ENCODE measurements at places on chromosomes 1 and 21.

- no peak for DNase-seq
Measured at GRCh38 chr1:95028954-95029353, 43.8 kb downstream of the ALG14 start.

- no peak for DNase-seq
Measured at GRCh38 chr21:15241997-15242736, 177.4 kb upstream of the NRIP1 start.

GRCh38 chr1:181396171-181396670 is 87.1 kb upstream of the CACNA1E start:
- DNase-seq = no peak

DNA sequence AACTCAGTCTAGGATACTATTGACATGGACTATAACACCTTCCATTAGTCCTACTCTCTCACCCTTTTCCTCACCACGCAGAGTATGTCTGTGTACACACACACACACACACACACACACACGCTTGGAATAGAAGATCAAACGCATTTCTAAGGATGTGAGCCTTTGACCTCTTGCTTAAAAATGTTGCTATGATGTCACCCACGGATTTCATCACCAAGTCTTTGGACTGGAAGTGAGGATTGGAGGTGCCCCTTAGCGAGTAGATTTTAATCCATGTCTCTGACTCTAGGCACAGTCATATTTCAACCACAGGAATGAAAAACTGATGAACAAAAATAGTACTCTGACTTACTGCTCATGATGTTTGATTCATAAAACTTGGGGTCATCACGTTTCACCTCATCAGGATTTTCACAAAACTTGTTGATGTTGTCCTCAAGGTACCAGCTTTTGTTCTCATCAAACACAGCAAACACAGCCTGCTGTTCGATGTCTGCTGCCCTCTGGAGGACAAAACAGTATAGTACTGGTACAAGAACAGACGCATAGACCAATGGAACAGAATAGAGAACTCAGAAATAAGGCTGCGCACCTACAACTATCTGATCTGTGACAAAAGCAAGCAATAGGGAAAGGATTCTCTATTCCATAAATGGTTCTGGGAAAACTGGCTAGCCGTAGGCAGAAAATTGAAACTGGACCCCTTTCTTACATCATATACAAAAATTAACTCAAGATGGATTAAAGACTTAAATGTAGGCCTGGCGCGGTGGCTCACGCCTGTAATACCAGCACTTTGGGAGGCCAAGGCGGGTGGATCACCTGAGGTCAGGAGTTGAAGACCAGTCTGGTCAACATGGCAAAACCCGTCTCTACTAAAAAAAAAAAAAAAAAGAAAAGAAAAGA is 39.9 kb downstream of the F5 start:
- peak; percentile 75 for DNase-seq

- no peak for DNase-seq
Measured at GRCh38 chr1:17014671-17015567, 3.2 kb upstream of the ATP13A2 start.

DNA sequence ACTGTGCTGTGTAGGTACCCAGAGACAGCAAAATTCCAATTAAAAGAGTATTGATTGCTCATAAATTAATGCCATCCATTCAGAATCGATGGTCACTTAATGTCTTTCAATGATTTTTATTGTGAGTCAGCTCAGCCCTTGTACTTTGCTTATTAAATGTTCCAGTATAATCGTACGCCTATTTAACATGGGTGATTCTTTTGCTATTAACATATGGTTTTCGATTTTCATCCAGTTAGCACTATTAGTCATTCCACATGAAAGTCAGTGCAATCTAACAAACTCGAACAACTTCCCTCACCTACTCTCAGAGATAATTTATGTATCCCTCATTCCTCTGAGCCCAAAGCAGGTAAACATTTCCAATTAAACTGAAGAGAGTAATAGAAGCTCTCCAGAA is 109.6 kb upstream of the APP start:
- DNase-seq = no peak

DNA sequence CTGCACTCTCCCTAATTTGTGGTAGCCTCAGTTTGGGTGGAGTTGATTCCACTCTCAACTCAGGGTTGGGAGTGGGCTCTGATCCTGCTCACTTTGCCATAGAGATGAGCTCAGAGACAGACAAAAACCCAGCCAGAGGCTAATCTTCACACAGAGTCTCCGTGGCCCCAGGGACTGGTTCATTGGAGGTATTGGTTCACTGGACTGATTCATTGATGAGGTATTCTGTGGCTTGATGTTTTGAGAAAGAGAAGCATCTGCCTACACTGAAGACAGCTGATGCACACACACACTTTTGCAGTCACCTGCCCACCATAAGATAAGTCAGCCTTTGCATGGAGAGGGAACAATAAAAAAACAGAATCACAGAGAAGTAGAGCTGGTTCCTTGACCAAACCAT is 183.8 kb downstream of the AJAP1 start:
- no peak for DNase-seq

DNA sequence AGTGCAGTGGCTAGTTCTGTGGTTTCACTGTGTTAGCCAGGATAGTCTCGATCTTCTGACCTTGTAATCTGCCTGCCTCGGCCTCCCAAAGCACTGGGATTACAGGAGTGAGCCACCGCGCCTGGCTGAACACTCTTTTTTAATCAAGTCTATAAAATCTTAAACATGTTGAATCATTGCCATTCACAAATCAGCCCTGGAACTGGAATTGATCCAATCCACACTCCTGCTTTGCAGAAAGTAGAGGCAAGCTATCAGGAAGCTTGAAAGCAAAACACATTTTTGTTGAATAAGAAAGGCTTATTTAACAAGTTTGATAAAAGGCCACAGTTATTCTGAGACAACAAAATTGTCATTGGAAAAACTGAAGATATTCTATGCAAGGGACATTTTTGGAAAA is 18.3 kb upstream of the EFHD2 start:
- DNase-seq = no peak
